ENCODE measurements at places on chromosomes 1 and 21.

DNA sequence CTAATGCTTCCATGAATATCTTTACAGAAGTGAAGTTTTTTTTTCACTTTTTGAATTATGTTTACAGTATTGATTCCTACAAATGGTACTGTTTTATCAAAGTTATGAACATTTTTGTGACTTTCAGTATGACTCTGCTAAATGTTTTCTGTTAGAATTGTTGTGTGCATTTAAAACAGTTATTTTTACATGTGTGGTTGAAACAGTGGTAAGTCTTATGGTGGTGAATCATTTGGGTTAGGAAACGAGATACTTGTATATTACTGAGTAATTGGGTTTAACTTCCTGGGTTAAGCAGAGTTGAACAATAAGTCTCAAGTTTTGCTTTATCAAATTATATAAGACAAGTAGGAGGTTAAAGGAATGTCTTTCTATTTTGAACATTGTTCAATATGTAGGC is 66.8 kb downstream of the VPS13D start:
- no peak for DNase-seq

- DNase-seq = peak; percentile 71
Observed at GRCh38 chr21:15064576-15065391, at the start of gene NRIP1. Gene NRIP1 (minus strand): TSS chr21:15065000. CDS start chr21:14968192, 96,808 bp downstream.

DNA sequence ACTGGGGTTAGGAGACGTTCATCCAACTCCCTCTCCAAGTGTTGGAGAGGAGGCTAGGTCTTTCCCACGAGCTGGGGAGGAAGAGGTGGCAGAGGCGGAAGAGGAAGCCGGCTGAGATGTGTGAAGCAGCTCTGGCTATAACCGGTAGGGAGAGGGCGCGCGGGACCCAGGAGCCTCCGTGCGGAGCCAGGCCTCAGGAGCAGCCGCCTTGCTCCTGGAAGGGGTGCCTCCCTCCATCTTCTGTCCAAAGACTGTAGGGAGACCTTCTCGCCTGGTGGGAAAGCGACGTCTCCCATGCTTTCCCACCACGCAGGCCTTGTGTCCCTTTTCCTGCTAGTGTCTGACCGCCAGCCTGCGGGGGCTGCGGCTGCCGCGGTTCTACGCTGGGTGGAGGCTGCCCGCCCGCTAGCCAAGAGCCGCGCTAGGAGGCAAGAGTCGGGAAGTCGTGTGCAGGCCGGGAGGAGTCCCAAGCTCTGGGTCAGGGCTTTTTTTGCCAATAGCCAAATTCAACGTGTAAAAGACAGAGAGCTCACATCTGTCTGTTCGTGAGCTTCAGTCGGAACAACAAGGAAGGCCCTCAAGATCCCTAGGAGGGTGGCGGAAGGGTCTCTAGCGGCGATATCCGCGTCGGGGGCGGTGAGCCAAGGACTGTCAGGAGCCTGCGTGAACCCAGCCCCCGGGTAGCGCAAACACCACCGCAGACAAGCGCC is 8.4 kb upstream of the NBPF11 start:
- DNase-seq = no peak

DNA sequence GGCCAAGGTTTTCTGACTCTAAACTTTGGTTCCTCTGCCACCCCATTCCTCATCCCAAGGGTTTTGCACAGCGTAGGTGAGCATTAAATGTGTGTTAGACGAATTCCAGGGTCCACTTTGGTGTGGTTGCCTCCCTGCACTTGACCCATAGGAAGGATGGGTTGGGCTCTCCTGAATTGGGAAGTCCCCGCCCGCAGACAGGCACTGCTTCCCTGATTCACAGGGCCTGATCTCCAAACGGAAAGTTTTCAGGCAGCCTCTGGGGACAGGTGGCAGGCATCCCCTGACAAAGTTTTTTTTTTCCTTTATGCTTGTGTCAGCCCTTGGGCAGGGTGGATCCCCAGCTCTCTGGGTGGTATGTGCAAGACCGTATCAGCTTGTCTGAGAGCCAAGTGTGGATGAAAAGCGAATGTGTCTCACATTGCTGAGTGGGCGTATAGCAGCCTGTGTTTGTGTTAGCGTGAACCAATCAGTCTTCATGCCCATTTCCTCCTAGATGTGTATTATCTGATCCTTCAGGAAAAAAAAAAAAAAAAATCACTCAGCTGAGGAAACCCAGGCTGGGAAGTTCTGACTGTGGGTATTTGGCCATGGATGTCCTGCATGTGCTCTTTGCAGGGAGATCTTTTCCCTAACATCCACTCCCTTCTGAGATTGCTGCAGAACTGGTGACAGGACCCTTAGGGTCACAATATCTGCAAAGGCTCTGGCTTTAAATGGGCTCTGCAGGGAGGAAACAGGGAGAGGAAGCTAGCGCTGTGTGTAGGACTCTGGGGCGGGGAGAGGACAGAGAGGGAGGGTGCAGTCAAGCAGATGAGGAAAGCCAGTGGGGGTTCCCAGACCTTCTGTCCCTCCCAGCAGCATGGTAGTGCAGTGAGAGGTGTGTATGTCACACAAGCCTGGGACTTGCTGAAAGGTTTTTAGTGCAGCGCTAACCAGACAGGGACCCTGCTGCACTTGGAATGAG is 42.2 kb upstream of the TRABD2B start:
- peak; percentile 0 for DNase-seq

DNA sequence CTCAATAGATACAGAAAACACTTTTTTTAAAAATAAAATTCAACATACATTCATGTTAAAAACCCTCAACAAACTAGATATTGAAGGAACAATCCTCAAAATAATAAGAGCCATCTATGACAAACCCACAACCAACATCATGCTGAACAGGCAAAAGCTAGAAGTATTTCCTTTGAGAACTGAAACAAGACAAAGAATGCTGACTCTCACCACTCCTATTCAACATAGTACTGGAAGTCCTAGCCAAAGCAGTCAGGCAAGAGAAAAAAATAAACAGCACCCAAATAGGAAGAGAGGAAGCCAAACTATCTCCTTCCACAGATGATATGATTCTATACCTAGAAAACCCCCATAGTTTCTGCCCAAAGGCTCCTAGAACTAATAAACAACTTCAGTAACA is 46.2 kb upstream of the IVNS1ABP start:
- no peak for DNase-seq

DNA sequence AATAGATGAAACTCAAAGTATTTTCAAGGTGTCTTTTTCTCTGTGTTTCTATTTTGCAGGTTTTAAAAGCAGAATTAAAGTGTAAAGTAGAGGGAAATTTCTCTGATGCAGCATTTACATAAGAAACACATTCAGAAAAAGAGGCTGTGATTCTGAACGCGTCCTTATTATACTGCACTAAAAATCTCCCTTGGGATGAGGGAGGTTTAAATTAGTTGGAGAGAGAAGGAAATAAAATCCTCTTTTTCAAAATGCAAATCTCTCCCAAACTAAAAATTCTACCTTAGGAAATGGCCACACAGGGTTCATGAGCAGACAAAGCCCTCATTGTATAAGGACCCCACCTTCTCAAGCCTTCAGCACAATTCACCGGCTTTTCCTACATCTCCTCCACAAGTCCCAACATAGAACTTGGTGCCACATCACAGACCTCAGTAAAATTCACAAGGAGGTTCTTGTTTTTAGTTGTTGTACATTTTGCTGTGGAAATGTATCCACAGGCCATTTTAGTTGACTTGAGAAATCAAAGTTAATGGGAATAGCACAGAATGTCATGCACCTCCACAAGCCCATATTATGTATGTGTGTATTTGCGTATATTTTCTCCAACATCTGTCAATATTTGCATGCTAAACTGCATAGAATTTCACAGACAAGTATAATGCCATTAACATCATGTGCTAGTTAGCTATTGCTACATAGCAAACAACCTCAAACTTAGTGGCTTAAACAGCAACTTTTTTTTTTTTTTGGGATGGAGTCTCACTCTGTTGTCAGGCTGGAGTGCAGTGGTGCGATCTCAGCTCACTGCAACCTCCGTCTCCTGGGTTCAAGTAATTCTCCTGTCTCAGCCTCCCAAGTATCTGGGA is 59.8 kb downstream of the MAB21L3 start:
- DNase-seq = no peak
